ENCODE measurements at places on chromosomes 16 and 17. TPM values are rescaled to one million over a fixed set of nuclear protein-coding genes. Genes with fewer than 3 reads are reported as not detected.

Gene CNGB1
- not detected for polyA plus RNA-seq

Gene KRTAP2-3
- polyA plus RNA-seq, result not detected

Gene TSPAN10
- 0.24 TPM for polyA plus RNA-seq

Gene NPIPB2
- polyA plus RNA-seq, result 0.78 TPM

Gene SLC5A11
- not detected for polyA plus RNA-seq

Gene RBBP6
- 21.2 TPM for polyA plus RNA-seq

Gene SHBG
- not detected for polyA plus RNA-seq

Gene CHRNE
- polyA plus RNA-seq, result 0.15 TPM

Gene ZNF778
- 4.9 TPM for polyA plus RNA-seq

Gene BRCA1
- 1.7 TPM for polyA plus RNA-seq
